ENCODE measurements at places on chromosomes 12 and 14.

GRCh38 chr14:91681893-91682563 is 49.9 kb downstream of the CATSPERB start:
- DNase-seq: no peak

DNA sequence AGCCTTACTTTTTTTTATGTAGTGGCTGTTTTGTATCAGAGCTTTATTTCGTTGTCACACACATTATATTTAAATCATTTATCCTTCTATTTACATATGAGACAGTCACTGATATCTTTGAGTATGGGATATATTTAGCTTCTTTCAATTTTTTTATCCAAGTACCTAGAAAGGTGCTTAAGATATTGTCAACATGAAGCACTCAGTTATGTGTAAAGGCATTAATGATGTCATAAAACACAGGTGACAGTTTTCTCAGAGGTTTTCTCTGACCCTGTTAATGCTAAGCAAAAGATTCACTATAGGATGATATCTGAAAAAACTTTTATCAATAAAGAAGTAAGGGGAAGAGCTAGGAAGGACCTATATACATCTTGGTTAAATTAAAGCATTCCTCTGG is 23.2 kb downstream of the LRFN5 start:
- DNase-seq: no peak

DNA sequence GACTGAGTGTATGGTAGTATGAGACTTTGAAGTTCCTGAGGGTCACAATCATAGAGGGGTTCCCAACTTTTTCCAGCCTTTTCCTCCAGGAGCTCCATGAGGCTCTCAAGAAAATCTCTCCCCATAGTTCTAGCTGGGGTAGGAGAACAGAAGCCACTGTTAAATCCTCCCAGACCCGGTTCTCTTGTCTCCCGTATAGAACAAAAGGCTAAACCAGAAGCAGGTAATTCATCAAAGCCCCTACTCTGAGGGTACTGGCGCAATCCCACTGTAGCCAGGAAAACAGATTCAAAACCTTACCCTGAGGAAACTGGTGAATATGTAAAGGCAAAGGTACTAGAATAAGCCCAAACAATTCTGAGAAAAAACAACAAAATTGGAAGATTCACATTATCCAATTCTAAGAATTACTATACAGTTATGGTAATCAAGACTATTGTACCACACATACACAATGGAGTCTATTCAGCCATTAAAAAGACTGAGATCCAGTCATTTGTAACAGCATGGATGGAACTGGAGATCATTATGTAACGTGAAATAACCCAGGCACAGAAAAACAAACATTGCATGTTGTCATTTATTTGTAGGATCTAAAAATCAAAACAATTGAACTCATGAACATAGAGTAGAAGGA is 20.5 kb downstream of the OR8S1 start:
- DNase-seq: no peak

DNA sequence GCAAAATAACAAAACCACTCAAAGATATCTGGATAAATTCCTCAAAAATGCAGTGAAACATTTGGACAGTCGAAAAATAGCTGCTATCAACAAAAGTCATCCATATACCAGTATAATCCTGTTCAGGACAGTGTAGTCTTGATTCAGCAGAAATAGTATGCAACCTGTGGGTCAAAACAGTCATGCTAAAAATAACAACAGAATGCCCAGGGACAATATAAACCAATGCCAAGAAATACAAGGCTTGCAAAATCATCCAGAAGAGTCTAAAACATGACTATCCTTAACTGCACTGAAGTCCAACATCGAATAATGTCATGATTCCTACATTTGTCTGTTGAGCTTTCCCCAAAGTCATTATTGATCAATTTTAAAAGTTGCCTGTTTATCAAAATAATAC is 425.9 kb downstream of the FSCB start:
- no peak for DNase-seq

DNA sequence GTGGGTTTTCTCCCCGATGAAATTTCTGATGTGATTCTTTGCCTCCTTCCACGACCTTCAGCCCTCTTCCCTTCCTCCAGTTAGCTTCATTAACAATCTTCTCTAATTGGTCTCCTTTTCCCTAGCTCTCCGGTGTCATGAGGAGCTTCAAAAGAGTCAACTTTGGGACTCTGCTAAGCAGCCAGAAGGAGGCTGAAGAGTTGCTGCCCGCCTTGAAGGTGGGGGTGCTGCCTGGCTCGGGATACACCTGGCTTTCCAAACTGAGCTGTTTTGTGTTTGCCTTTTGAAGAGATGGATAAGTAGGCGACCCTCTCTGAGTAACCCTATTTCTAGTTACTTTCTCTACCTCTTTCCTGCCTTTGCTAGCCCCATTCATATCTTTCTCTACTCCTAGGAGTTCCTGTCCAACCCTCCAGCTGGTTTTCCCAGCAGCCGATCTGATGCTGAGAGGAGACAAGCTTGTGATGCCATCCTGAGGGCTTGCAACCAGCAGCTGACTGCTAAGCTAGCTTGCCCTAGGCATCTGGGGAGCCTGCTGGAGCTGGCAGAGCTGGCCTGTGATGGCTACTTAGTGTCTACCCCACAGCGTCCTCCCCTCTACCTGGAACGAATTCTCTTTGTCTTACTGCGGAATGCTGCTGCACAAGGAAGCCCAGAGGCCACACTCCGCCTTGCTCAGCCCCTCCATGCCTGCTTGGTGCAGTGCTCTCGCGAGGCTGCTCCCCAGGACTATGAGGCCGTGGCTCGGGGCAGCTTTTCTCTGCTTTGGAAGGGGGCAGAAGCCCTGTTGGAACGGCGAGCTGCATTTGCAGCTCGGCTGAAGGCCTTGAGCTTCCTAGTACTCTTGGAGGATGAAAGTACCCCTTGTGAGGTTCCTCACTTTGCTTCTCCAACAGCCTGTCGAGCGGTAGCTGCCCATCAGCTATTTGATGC is 797 bp downstream of the ESPL1 start:
- DNase-seq: no peak

- DNase-seq: peak; percentile 66
Measured at GRCh38 chr14:64673748-64674147, 30.5 kb upstream of the PLEKHG3 start.

DNA sequence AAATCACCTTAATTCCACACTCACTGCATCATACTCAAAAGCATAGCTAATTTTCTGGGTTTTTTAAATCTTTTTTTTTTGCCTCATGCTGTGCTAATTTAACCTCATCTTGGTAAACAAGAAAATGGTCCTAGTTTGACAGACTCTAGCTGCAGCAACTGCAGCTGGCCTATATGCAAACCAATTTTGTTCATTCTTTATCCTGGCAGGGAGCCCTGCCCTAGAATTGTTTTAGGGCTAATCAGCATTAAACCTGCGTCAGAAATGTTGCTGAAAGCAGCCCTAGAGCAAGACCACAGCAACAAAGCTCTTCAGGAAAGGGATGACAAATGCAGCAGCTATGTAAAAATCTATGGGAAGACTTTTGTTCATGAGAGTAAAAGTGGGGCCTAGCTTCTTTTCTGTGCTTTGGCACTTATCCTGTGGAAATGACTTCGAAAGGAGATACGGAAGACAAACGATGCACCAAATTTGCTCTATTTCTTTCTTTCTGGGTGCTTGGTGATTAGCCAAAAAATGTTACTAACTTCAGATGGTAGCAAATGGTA is 72.2 kb downstream of the DENND5B start:
- DNase-seq: no peak

DNA sequence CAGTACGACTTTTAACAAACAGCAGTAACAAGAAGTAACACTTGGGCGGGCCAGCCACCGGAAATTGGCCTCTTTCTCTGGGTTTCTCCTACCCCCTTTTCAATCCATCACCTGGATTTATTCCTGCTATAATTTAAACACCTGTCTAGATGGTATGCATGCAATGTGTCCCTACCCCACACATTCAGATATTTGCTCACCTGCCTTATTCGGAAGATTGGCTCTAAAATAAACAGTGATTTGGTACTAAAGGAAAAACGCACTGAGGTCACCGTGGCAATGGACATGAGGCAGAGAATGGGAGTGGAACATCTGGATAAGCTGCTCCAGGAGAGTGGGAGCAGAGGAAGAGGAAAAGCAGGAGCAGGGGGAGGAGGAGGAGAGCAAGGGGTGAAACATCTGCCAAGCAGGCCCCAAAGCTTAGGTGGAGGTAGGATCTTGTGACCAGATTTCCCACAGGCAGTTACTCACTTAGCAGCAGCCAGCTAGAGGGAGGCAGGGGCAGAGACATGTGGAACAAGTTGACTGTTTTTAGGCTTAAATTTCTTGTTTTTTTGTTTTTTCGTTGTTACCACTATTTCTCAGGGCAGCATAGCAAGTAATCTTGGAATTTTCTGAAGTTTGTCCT is 150.9 kb downstream of the TTLL5 start:
- DNase-seq: no peak

- no peak for DNase-seq
Measured at GRCh38 chr14:76698631-76699030, 62.6 kb upstream of the VASH1 start.

DNA sequence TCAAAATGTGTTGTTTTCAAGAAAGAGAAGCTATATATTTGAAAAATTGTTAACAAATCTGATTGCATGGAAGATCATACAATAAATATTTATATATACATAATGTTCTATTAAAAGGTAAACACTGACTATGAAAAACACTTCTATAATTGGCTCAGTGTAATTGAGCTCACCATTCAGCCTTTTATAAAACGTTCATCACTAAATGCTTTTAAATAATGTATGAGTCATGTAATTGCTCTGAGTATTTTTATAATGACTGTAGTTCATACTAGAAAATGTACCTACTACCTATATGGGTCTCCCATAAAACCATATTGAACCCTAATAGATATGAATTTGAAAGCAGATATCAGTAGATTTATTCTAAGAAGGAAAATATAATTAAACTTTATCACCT is 240.4 kb upstream of the MGAT4C start:
- DNase-seq: no peak

- no peak for DNase-seq
Measured at GRCh38 chr14:74733221-74733620, 20.3 kb downstream of the FCF1 start.

- DNase-seq: no peak
Measured at GRCh38 chr14:61381553-61381952, 60.2 kb downstream of the PRKCH start.

DNA sequence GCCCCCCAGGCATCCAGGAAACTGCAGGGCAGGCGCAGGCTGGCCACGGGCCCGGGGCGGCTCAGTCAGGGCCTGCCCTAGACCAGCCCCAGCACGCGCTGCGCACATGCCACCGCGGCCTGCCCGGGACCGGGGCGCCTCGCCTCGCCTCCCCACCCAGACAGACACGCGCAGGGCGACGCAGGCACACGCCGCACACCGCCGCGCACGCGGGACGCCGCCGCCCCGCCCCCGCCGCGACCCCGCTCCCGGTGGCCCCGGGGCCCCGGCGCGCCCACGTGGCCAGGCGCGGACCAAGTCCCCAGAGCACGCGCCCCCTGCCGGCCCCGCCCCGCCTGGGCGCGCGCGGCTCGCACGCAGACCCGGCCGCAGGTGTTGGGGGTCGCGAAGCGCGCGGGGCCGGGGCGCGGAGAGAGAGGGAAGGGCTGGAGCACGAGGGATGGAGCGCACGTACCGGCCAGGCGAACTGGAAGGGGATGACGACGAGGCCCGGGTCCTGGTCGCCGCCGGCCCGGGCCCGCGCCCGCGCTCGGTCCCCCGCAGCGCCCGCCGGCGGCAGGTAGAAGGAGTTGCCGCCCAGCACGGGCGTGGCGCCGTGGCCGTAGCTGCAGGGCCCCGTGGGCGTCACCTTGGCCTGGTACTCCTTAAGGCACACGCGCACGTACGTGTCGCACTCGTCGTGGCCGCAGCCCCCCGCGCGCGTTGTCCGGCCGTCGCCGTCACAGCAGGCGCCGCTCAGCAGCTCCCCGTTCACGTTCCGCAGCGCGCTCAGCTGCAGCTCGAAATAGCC is 1.1 kb downstream of the JAG2 start:
- no peak for DNase-seq

- DNase-seq: no peak
Measured at GRCh38 chr12:127398016-127398710, 868.8 kb upstream of the TMEM132C start.

DNA sequence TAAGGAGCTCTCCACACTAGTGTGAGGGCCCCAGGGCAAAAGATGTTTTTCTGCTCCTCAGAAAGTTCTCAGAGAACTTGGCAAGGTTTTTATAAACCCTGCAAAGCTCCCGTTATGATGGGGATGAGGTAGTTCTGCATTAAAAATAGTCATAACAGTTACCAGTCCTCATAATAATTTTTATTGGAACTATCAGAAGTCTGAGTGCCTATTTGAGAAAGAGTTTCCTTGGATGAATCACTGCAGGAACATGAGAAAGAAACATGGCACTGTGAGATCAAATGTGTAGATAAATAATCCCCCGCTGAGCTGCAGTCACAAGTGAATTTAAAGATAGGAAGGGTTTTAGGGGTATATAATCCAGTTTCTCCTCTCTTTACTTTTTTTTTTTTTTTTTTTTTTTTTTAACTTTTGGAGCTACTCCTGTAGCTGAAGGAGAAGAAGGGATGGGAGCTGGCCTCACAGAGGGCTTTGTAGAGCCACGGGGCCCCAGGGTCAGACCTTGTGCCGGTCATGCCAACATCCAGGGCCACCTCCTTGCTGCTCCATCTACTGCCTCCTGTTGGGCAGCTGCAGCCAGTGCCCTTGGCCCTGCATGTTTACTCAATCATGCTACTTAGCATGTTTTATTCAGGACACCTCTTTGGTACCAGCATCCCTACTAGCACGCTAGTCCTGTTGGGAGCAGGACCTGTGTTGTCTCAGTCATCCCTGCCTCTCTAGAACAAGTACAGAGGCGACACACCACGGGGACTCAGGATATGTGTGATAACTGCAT is 39.5 kb downstream of the EVL start:
- DNase-seq: no peak

DNA sequence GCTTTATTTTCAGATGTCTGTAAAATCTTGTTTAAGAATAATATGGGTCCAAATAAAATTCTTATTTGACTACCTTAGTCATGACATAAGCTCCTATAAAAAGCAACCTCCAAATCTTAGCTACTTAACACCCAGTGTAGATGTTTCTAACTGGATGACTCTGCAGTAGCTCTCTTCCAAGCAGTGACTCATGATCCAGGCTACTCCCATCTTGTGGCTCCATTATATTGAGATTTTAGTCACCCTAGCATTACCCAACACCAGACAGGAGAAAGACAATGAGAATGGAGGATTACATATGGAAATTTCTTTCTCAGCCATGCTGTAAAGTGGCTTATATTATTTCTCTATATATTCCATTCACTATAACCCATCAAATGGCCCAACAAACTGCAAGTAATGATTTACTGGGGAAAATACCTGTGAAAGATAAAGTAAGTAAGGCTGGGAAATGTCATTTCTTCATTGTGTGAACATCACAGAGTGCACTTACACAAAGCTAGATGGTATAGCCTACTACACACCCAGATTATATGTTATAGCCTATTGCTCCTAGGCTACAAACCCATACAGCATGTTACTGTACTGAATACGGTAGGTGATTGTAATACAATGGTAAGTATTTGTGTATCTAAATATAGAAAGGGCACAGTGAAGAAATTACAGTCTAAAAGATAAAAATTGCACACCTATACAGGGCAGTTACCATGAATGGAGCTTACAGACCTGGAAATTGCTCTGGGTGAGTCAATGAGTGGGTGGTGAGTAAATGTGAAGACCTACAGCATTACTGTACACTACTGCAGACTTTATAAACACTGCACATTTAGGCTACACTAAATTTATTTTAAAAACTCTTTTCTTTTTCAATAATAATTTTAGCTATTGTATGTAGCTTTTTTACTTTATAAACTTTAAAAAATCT is 163.2 kb downstream of the DYRK2 start:
- DNase-seq: no peak
